ENCODE measurements at places on chromosomes 11 and 22. TPM values are rescaled to one million over a fixed set of nuclear protein-coding genes. Genes with fewer than 3 reads are reported as not detected.

Gene USP2
- total RNA-seq = not detected

Gene VSTM5
- not detected for total RNA-seq

Gene IPO7
- total RNA-seq = 73.5 TPM

Gene NCAPD3
- 27.9 TPM for total RNA-seq
